SJCRH30 (cell line): ENCODE measurements at places on chromosomes 6 and 20. TPM values are rescaled to one million over a fixed set of nuclear protein-coding genes. Genes with fewer than 3 reads are reported as not detected.

The SNAI1 gene
- 29.7 and 30.7 TPM in 2 replicates for total RNA-seq

The FARS2 gene
- total RNA-seq: 10.5 and 12.9 TPM in 2 replicates

The GNMT gene
- total RNA-seq: 0.15 TPM in 1 of 2 replicates, not detected in the other

The SCP2D1 gene
- total RNA-seq: not detected in 2 replicates

DNA sequence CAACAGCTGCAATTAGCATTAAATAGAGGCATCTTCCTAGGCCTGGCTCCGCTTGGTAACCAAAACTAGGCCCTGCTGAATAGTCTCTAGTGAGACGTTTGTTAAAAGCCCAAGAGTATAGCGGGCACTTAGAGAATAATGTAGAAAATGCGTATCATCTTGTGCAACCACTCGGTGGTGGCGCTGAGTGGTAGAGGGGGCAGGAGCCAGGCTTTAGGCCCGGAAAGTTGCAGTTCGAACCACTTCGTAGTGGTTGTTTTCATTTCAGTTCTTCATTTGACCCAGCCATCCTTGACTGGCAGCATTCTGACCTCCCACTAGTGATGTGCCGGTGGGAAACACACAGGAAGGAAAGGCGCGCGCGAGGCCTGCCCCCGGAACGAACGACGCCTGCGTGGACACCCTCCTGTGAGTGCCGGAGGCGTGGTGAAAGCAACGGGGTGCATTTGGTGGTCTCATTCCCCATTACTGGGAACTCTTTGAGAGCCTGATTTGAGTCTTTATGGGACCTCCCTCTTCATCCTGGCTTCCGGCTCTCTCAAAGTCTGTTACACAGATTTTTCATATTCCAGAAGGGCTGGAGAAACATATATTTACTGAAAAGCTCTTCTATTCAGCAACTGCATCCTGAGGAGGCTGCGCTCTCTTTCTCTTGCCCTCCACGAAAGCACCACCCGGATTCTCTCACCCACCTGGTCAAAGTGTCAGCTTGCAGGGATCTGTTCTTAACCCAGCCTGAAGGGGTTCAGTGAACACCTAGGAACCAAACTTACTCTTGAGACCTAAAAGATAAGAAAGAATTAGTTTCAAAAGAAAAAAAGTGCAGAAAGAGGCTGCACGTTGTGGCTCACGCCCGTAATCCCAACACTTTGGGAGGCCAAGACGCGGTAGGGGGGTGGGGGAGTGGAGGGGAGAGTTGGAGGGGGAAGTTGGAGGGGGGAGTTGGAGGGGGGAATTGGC is 18.2 kb downstream of the GPX5 start:
- DNase-seq: no peak

DNA sequence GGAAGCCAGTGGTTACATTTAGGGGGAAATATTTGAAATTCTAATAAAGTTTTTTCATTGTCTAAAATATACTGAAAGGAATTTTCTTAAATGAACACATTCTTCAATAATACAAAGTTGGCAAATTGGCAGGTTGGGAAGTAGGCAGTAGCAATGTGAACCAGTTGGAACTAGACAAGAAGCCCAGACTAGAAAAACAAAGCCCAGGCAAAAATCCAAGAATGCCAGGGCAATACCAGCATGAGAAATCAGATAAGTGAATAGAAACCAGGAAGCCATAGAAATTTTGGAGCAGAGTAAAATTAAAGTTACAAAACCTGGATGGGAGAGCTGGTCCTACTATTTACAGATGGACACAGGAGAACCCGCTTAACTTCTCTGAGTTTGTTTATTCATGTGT is 52.2 kb downstream of the TPBG start:
- DNase-seq: no peak

GRCh38 chr6:36504982-36505381 is 42.3 kb downstream of the STK38 start:
- no peak for DNase-seq

- DNase-seq: no peak
These were observed 8.3 kb downstream of the GCLC start for GRCh38 chr6:53536561-53536960.

DNA sequence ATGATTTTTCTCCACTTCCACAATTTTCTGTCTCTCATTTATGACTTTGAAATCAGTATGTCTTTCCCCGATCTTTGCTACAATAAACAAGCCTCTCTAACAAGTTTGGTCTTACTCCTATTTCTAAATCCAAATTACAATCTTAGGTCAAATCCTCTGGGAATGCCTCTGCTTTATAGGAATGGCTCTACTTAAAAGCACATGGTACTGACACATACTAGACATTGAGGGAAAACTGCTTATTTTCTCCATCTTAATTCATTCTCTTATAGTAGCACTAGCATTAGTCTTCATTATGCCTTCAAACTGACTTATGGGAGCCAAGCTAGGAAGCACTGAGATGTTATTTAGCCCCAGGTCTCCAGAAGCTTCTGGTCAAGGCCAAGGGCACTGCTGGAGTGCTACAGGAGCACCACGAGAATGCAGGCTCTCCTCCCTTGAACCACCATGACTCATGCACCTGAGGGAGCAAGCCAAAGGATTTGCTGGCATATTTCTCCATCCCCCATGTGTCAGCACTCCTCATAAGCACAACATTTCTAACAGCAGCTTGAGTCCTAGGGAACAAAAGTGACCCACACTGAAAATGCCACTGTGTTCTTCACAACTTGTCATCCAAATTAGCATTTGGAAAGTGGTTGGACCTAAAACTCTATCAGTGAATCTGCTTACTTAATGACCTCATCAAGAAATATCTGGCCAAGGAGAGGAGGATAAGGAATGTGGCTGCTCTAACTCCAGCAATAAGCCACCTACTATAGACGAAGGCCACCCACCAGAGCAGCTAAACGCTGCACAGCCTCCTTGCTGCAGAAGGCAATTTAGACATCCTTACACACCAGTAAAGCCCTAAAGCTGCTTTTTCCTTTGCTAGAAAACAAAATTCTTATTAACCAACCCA is 156.8 kb upstream of the KCNQ5 start:
- DNase-seq: no peak

- no peak for DNase-seq
These were observed 38.7 kb upstream of the PDE10A start for GRCh38 chr6:165701564-165702354.

DNA sequence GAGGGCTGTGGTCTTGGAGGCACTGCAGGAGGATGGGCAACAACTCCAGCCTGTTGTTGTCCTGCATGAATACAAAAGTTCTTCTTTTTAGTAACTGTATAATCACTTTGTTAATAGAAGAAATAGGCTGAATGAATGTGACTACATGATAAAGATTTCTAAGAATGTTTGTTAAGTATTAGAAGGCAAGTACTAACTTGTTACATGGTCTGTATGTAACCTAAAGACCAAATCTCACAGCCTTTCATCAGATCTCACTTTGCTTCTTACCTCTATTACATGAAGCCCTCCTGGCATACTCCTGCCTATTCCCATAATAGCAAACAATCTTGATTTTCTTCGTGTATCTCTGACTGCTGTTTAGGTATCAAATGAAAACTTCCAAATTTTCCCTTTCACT is 73.4 kb downstream of the REPS1 start:
- DNase-seq: no peak
